ENCODE measurements at places on chromosomes 5 and 9.

- H3K4me3 ChIP-seq: no peak overlapping the region
- no peak for DNase-seq
- H3K36me3 ChIP-seq: no peaks in the 10 kb centered on the region
- H3K27me3 ChIP-seq: no peaks in the 10 kb centered on the region
- H3K4me1 ChIP-seq: no peaks in the 10 kb centered on the region
These were observed 218.8 kb upstream of the ADRA1B start for GRCh38 chr5:159697530-159697929.

- no peak overlapping the region for H3K4me3 ChIP-seq
- H3K27ac ChIP-seq: no peak overlapping the region
- DNase-seq: peak; percentile 4
- no peaks in the 10 kb centered on the region for H3K27me3 ChIP-seq
- no peaks in the 10 kb centered on the region for H3K4me1 ChIP-seq
These were observed 92.3 kb downstream of the STRBP start for GRCh38 chr9:123175854-123176629.

GRCh38 chr5:37742111-37742510, 97.7 kb downstream of the GDNF start:
- no peak for DNase-seq
- peaks cover 46% of the 10 kb centered on the region for H3K4me1 ChIP-seq
- no peaks in the 10 kb centered on the region for H3K27me3 ChIP-seq
- H3K4me3 ChIP-seq: no peak overlapping the region
- H3K27ac ChIP-seq: no peak overlapping the region

DNA sequence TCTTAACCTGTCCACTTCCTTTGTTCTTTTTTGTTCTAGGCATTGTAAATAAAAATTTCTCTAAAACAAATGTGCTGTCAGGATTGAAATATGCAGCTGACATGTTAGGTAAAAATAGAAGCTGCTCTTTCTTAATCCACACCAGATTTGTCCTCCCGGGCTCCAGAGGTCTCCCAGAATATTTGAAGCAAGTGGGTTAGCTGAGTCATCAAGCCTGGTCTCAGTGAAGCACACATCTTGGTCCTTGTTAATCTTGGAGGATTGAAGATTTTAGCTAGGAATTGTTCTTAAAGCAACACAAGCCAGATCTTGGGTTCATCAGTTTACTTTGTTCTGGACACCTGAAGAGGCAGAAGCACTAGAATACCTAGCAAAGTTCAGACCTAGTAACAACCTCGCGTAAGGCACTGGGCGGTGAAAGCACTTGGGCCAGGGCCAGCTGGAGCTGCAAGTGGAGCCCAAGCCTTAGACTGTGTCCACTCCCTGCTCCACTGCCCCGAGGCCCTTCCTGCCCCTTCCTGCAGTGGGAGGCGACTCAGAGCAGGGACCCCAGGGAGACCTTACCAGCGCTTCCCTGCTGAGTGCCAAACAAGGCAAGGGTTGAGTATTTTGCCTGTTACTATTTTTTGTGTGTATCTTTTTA, 36.5 kb downstream of the HABP4 start:
- peak overlapping the region; percentile 50 for H3K27ac ChIP-seq
- H3K36me3 ChIP-seq: peaks cover 33% of the 10 kb centered on the region
- H3K4me3 ChIP-seq: peak overlapping the region; percentile 12
- peaks cover 17% of the 10 kb centered on the region for H3K4me1 ChIP-seq
- peak; percentile 95 for DNase-seq

- no peak for DNase-seq
- H3K27ac ChIP-seq: no peak overlapping the region
- peaks cover 4% of the 10 kb centered on the region for H3K4me1 ChIP-seq
- no peaks in the 10 kb centered on the region for H3K27me3 ChIP-seq
These were observed 126.4 kb downstream of the ADAMTS6 start for GRCh38 chr5:65355301-65355700.

DNA sequence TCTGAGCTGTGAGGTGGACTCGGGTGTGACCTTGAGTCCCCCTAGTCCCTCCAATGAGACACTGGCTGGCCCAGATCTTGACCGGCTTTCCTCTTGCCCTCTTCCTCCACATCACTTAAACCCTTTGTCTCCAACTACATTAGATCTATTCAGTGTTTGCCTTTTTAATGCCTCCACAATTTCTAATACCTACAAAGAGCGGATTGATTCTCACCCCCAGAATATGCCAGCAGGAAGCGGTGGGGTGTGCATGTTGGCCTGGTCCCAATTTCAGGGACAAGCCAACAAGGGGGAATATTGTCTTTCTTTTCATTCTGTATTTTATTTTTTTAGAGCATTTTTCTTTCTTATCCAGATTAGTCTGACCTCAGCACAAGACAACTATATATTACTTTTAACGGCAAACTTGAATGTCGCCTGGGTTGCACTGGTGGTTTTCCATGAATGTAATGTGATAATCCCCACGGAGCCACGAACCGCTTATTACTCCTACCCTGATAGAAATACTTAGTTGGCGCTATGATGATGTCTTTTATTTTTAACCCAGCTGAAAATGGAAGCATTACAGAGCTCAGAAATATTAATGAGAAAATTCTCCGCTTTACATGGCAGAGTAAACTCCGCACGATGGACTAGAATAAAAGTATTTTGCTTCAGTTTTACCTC, 68.5 kb upstream of the MYO10 start:
- H3K27ac ChIP-seq: peak overlapping the region; percentile 34
- peak; percentile 60 for DNase-seq
- peak overlapping the region; percentile 38 for H3K4me3 ChIP-seq
- no peaks in the 10 kb centered on the region for H3K27me3 ChIP-seq
- H3K36me3 ChIP-seq: no peaks in the 10 kb centered on the region

- no peaks in the 10 kb centered on the region for H3K36me3 ChIP-seq
- H3K4me3 ChIP-seq: no peak overlapping the region
- DNase-seq: no peak
- peaks cover 6% of the 10 kb centered on the region for H3K27me3 ChIP-seq
These were observed 30.4 kb downstream of the GARNL3 start for GRCh38 chr9:127295005-127295404.
